Right lobe of liver (tissue), 6 donors: ENCODE measurements at places on chromosomes 2 and 18. TPM values are rescaled to one million over a fixed set of nuclear protein-coding genes. Genes with fewer than 3 reads are reported as not detected.

The MOGAT1 gene
- 0.68 TPM for total RNA-seq

DNA sequence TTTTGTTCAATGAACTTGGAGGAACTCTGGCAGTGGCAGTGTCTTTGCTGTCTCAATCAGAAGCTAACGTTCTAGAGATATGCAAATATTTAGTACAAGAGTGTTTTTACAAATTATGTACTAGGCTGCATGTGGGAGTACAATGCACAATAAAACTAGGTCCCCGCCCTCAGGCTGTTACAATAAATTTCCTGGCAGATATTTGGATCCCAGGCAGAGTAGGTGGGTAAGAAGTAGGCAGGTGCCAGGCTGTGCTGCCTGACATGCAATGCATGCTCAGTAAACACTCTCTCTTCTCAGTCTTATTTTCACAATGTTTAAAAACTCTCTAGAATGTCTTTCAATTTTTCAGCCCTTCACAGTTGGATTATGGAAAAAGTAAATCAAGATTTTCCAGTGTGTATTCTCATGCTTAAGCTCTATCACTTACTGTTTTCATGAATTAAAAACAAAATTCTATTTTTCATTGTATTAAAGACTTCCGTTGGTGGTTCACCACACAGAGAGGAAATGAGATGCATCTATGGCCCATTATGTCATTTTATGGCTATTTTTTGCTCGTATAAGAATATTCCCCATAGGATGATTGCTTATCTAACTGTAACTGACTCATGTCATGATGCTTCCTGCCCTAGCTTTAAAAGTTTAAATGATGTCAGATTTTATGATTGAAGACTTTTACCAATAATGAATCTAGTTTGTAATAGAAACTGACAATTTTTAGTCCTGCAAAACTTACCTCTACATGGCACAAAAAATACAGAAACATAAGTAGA, 346.1 kb downstream of the RND3 start:
- no peak overlapping the region for H3K4me3 ChIP-seq
- H3K27ac ChIP-seq, result no peak overlapping the region
- no peaks in the 10 kb centered on the region for H3K4me1 ChIP-seq
- H3K36me3 ChIP-seq, result no peaks in the 10 kb centered on the region

DNA sequence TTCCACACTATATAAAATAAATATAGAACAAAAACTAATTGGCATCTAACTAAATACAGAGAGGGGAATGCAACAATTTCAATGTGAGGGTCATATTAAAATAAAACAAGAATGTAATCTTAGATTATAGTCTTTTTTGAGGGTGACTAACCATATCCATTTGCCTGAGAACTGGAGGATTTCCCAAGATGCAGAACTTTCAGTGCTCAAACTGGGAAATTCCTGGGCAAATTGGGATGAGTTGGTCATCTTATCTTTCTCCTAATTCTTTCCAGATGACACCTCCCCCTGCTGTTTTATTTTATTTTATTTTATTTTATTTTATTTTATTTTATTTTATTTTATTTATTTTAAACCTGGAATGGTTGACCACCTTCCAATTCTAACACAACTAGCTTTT, 846.2 kb downstream of the SLC4A3 start:
- H3K27me3 ChIP-seq, result no peaks in the 10 kb centered on the region
- no peak overlapping the region for H3K4me3 ChIP-seq
- no peaks in the 10 kb centered on the region for H3K36me3 ChIP-seq

The CYP26B1 gene
- total RNA-seq, result 0.81 TPM

The CDH20 gene
- total RNA-seq, result not detected

GRCh38 chr18:14577971-14578370, 34.6 kb upstream of the POTEC start:
- no peaks in the 10 kb centered on the region for H3K36me3 ChIP-seq
- no peaks in the 10 kb centered on the region for H3K4me1 ChIP-seq
- no peak for DNase-seq
- H3K27me3 ChIP-seq, result no peaks in the 10 kb centered on the region

The OR6B3 gene
- total RNA-seq, result not detected

GRCh38 chr2:128208023-128208422, 110.6 kb downstream of the HS6ST1 start:
- no peaks in the 10 kb centered on the region for H3K27me3 ChIP-seq
- H3K36me3 ChIP-seq, result no peaks in the 10 kb centered on the region
- no peak for DNase-seq
- no peaks in the 10 kb centered on the region for H3K4me1 ChIP-seq
- no peak overlapping the region for H3K27ac ChIP-seq
